ENCODE measurements at places on chromosomes 3 and 15. TPM values are rescaled to one million over a fixed set of nuclear protein-coding genes. Genes with fewer than 3 reads are reported as not detected.

DPPA2 gene
- polyA plus RNA-seq: 0.15 TPM

LRRC34 gene
- polyA plus RNA-seq: 3.7 TPM

TM4SF18 gene
- polyA plus RNA-seq: 10.0 TPM

- no peak for DNase-seq
Observed at GRCh38 chr15:33859992-33860545, 108.2 kb upstream of the CHRM5 start.
